ENCODE measurements at places on chromosomes 7 and 10.

- DNase-seq, result no peak
Measured at GRCh38 chr10:123151737-123152135, 2.5 kb upstream of the BUB3 start.

DNA sequence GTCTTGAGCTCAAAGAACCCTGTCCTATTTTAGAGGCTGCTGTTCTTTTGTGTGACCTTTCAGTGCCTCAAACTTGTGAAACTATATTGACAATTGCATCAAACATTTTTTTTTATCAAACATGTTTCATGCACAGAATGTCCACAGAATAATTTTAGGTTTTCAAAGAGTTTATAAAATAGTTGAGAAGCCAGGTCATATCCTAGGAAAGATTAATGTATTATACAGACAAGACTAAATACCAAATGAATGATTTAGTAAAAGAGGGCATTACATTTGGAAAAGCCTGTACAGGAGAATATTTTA, 67.0 kb downstream of the CDK6 start:
- no peak for DNase-seq

GRCh38 chr7:80145780-80146422, 11.3 kb downstream of the GNAI1 start:
- DNase-seq, result peak; percentile 88

- no peak for DNase-seq
Measured at GRCh38 chr7:117185124-117185523, 137.7 kb downstream of the WNT2 start.

GRCh38 chr7:121113288-121113687, 124.8 kb downstream of the CPED1 start:
- DNase-seq, result no peak

- no peak for DNase-seq
Measured at GRCh38 chr7:99618726-99619125, 2.0 kb downstream of the ZSCAN25 start.

DNA sequence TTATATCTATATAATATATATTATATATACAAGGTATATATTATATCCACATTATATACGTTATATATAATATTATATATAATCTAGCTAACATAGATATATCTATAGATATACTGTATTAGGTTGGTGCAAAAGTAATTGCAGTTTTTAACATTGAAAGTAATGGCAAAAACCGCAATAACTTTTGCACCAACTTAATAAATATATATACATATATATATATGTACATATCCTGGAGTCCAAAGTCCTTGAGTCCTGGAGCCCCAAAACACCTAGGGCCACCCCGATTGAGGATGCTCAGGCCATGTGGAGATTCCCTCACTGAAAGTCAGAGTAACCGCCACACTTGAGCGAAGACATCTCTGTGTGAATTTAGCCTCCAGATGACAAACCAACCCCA, 408.2 kb upstream of the AUTS2 start:
- DNase-seq, result no peak

DNA sequence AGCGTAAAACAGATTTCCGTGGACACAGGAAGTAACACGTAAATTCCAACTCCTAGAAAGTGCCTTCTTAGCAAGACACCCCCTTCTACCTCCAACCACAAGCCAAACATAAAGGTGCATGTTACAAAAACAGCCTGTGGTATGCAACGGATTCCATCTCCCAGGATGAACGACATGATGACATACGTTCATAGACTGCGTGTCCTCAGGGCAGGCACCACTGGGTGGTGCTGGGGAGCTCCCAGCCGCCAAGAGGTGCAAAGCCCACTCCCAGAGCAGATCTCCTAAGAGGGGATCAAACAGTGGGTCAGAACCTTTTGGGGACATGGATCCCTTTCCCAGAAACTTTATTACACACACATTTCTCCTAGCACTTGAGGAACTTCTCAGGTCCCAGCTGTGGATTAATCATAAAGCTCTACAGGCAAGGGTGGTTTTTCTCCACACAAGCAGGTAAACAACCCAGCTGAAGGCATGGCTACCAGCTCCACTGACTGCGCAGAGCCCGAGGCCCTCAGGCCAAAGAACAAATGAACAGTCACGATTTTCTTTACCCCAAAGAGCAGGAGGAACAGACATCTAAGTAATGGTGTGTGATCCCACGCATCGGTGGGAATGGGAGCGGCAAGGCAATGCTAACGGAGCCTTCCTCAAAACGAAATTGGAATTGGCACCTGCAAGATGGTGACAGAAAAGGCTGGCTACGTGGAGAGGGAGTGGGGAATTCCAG, 13.8 kb downstream of the PSAP start:
- peak; percentile 39 for DNase-seq

DNA sequence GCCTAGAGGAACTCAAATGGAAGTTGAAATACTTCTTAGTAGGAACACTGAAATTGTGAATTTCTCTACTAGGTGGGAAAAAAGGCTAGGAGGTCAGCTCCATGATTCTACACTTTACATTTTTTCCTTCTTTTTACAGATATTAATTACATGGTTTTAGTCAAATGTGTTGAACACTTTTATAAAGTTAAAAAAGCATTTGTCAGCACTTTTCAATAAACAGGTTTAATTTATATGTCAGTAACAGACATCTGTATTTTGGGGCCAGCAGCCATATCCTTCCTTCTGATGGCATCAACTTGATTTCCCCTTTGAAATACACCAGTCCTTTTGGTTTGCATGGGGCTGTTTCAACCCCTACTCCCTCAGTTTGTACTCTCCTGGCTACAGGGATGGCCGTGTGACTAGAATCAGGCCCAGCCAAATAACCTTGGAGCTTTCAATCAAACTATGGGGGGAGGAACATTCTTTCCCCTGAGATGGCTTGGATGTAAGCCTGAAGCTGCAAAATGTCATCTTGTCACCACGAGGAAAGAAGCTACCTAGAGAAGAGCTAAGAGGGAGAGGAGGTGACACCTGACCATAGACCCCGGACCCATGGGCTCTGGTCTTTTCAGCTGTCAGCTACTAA, 171.0 kb upstream of the NEBL start:
- DNase-seq, result no peak

GRCh38 chr7:40587419-40587818, 452.6 kb downstream of the SUGCT start:
- no peak for DNase-seq

GRCh38 chr7:17362439-17363105, 64.1 kb downstream of the AHR start:
- peak; percentile 89 for DNase-seq

DNA sequence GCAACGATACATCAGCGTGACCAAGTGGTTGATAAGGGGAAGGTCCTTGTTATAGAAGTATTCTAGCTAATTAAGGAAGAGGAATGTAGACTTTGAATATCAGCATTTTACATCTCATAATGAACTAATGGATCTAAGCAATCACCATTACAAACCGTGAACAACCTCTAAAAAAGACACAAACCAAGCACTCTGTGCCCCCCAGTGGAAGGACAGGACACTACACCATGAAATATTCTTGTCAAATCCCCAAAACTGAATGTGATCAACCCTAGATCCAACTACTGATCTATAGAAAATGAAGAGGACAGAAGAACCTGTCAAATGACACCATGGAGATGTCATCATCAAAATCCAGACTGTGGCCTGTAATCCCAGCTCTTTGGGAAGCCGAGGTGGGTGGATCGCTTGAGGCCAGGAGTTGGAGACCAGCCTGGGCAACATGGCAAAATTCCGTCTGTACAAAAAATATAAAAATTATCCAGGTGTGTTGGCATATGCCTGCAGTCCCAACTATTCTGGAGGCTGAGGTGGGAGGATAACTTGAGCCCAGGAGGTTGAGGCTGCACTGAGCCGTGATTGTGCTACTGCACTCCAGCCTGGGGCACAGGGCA, 111.3 kb upstream of the CARD11 start:
- DNase-seq, result peak; percentile 66

GRCh38 chr10:115432188-115432819, 339.1 kb downstream of the ATRNL1 start:
- peak; percentile 26 for DNase-seq

- DNase-seq, result peak; percentile 55
Measured at GRCh38 chr7:66921396-66921917, 432 bp downstream of the TMEM248 start.

- no peak for DNase-seq
Measured at GRCh38 chr7:36116347-36117202, 36.5 kb upstream of the EEPD1 start.

GRCh38 chr7:74479961-74480829, 26.5 kb downstream of the GTF2IRD1 start:
- peak; percentile 92 for DNase-seq

DNA sequence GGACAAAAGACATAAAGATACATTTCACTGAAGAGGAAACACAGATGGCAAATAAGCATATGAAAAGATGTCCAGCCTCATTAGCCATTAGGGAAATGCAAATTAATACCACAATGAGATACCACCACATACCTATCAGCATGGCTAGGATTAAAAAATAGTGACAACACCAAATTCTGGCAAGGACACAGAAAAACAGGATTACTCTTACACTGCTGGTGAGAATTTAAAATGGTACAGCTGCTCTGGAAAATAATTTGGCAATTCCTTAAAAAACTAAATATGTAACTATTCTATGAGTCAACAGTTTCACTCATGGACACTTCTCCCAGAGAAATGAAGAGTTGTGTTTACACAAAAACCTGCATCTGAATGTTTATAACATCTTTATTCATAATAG, 121.1 kb downstream of the C10orf90 start:
- DNase-seq, result peak; percentile 18

GRCh38 chr7:11858622-11859302, 26.8 kb upstream of the THSD7A start:
- no peak for DNase-seq

DNA sequence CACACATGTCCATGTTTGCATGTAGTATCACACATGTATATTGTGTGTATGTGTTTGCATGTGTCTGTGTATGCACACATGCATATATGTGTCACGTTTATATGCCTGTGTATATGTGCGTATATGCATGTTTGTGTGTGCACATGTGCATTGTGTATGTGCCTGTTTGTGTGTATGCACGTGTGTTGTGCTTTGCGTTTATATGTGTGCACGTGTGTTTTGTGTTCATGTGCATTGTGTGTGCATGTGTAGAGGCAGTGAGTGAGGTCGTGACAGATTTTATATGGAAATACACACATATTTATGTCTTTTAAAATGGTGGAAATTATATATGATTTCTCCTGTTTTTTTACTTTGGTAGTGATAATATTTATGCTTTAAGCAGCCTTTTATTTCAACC, 41.2 kb downstream of the ADARB2 start:
- no peak for DNase-seq

- no peak for DNase-seq
Measured at GRCh38 chr7:106347229-106347833, 62.5 kb upstream of the NAMPT start.

DNA sequence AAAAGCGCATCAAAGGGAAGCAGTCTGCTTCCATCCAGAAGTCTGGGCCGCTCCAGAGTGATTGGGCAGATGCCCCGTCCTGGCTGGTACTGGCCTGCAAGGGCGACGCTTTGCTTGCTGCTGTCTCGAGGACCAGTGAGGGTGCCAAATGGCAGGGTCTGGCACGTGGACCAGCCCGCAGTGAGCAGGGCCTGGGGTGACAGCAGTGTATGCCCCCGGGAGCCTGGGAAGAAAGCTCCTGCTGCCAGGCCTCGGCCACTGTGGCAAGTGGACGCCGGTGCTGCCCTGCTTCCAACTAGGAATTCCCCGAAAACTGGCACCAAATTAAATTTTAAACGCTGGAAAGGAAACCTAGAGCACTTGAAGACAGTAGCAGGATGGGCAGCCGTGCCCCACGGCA, 357.0 kb upstream of the MKI67 start:
- no peak for DNase-seq

DNA sequence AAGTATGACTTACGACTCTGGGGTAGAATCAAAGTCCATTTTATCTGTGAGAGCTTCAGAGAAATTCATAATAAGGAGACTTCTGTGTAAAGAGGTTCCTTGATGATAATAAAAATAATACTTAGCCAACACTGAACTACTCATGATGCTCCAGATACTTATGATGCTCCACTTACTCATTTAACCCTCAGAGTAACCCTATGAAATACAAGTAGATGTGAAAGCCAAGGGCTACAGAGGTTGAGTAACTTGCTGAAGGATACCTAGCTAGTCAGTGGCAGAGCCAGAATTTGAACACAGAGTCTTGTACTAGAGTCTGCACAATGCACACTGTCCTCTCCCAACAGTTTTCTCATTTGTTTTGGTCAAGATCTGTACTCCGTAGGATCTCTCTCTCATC, 89.5 kb downstream of the HECW1 start:
- peak; percentile 66 for DNase-seq

DNA sequence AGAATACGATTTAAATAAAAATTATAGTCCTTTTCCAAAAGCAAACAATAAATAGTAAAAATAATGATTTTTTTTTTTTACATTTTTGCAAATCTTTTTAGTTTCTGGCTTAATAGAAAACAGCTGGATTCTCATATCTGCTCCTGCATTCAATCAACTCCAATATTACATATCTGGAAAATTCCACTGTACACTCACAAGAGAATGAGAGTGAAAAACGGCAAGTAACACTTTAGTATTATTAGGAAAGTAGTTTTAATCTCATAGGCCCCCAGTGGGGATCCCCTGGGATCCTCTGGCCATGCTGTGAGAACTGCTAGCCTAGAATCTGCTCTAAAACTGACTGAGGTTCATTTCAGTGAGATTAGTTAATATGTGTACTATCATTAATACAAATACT, 128.6 kb upstream of the LRRN3 start:
- DNase-seq, result no peak

- no peak for DNase-seq
Measured at GRCh38 chr10:74888962-74889661, 62.7 kb downstream of the KAT6B start.

- DNase-seq, result peak; percentile 0
Measured at GRCh38 chr10:57664815-57665214, 602.9 kb downstream of the IPMK start.

- DNase-seq, result no peak
Measured at GRCh38 chr10:128744811-128745305, 618.6 kb upstream of the MKI67 start.

DNA sequence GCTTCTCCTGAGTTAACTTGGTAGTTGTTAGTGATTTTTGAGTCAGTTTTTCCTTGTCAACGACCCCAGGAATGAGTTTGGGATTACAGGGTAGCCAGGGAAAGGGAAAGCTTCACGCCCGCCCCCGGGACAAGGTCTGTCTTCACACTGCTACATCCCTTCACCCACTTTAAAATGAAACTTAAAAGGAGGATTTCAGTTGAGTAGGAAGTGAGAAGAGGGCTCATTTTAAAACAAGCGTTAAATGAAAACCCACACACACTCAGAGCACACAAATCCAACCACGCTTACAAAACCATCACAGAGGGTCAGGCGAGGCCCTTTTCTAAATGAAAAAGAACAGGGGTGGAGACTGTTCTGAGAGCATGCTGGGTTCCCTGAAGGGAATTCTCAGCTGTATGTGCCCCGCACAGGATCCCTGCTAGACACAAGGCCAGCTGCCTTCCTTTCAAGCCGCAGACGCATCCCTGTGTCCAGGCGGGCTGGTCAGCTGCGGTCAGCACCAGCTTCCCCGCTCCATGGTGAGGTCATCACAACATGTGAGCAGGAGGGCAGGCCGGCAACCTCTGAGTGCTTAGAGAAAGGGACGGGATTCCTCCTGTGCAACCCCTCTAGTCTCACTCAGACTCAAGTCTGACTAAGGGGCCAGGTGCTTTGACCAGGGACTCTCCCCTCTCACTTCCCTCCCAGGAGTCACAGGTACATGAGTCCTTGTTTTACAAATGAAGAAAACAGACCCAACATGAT, 111.8 kb downstream of the EGFR start:
- peak; percentile 95 for DNase-seq

- no peak for DNase-seq
Measured at GRCh38 chr7:3240826-3241430, 60.1 kb upstream of the SDK1 start.

- DNase-seq, result no peak
Measured at GRCh38 chr7:110105307-110105706, 985.6 kb upstream of the LRRN3 start.

- DNase-seq, result no peak
Measured at GRCh38 chr7:40623863-40624262, 489.1 kb downstream of the SUGCT start.

All from fibroblast of lung (primary cell).